ENCODE measurements at places on chromosomes 3 and 15.

- no peak for DNase-seq
These were observed 464.3 kb upstream of the GRM7 start for GRCh38 chr3:6396631-6397030.

GRCh38 chr15:73677146-73677607 is 7.0 kb upstream of the CD276 start:
- peak; percentile 31 for DNase-seq

DNA sequence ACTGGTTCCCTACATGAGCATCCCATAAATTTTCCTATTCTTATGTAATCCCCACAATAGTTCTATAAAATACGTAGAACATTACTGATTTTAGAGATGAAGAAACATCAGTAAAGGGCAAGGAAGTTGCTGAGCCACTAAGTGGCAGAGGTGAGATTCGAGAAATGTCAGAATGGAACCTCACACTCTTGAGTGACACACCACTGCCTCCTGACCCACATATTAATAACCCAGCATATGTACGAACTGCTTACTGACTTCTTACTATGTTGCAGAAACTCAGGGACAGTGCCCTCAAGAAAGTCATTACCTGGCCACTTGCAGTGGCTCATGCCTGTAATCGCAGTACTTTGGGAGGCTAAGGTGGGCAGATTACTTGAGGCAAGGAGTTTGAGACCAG is 1022.4 kb downstream of the FHIT start:
- DNase-seq: no peak

DNA sequence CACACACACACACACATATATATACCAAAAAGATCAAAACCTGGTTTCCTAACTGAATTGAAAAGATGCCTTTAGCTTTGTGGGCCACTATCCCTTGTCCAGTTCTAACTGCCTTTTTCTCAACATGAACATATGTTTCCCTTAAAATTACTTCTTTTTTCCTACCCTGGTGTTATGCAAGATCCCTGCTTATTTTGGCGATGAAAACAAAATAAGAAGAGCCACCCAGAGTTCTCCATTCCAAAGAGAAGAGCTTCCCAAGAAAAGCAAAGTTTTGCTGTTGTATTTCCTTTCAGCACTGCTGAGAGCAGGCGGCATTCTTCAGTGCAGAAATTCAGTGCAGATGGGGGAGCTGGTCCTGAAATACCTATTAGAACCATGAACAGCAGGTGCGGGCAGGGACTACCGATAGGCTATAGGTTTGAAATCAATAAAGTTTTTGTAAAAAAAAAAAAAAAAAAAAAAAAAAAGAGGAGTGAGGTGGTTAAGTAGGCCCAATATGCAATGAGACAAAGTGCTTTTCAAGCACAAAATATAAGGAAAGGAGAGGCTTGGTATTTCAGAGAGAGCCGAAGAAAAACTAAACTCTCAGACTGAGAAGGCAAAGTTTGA is 238.0 kb downstream of the FOXP1 start:
- DNase-seq: no peak

DNA sequence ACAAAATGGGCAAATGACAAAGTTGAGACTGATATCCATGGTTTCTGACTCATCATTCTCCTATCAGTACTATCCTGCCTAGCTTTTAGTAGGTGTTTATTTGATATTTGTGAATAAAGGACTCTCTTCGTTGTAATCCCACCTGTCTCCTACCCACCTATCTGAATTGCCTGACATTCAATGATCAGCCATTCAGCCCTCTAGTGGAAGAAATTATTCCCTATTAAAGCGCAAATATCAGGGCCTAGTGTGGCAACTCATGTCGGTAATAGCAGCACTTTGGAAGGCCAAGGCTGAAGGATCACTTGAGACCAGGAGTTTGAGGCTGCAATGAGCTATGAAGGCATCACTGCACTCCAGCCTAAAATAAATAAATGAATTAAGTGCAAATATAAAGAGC is 195.7 kb upstream of the SETMAR start:
- DNase-seq: no peak

- no peak for DNase-seq
These were observed 66.3 kb upstream of the SLC25A26 start for GRCh38 chr3:66154444-66154861.

DNA sequence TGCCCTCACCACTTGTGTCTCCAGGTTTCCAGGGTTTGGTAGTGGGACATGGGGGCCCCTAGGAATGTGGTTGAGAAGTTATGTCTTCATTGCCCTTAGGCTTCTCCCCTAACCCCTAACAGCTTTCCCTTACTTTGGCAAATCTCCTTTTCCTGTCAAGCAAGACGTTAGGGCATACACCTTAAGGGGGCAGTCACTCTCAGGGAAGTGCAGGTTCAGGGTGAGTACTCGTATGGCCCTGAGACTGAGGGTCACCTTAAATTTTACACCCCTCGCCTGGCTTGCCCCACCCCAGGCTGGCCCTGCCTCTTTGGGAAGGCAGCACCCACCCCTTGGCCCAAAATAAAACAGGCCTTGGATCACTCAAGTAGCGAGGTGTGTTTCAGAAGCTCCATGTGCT is 33.5 kb downstream of the POLR2M start:
- no peak for DNase-seq

GRCh38 chr3:160830796-160831195 is 74.8 kb downstream of the PPM1L start:
- DNase-seq: no peak

- no peak for DNase-seq
These were observed 5.5 kb upstream of the TEX55 start for GRCh38 chr3:119140466-119140865.

- no peak for DNase-seq
These were observed 402.6 kb downstream of the NLGN1 start for GRCh38 chr3:173800154-173800553.

DNA sequence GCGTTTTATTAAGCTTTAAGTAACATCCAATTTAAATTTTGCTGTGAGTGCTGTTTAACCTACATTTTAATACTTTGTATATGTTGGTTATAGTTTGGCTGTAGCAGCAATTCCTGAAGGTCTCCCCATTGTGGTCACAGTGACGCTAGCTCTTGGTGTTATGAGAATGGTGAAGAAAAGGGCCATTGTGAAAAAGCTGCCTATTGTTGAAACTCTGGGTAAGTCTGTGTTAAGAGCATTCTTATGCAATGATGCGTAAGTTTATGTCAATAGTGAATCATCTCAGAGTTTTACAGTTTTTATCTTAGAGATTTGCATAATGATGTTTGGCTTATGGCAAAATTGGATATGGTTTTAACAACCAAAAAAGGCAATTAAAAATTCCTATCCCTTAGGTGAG is 62.7 kb downstream of the ASTE1 start:
- DNase-seq: no peak

DNA sequence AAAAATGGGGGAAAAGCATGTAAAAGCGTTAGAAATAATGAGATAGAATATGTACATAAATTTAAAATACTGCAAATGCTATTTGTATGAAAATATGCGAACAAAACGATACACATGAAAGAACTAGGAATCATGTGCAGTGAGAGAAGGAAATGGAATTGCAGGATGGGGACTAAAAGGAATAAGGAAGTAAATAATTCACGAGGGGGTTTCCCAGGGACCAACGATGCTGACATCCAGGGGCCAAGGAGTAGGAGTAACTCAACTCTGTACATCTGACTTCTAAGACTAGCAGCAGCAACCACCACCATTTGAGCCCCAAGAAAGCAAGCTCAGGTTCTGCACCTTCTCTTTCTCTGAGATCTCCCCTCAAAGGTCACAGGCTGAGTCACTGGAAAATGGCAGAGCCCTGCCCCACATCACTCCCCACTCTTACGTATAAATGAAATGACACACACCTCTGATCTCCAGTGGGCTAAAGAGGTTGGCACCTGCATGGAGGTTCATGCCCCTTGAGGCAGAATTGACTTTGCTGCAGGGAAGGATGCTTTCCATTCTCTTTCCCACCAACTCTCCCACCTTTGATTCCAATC is 100.0 kb upstream of the DLG1 start:
- DNase-seq: peak; percentile 48

DNA sequence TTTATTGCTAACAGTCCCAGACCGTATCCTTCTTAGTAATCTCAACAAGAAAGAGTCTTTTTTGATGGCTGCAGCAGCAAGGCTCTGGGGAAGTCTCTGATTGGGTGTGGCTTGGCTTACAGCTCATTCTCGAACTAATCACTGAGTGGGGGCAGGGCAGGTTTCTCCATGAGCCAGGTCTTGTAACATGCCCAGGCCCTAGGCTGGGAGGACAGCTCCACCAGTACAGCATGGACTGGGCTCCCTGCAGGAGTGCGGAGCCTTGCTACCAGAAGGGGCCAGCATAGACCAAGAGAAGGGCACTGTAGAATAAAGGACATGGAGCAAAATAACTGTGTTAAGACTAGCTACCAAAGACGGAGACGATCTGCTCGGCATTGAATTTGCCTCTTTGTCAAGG is 7.2 kb downstream of the CD276 start:
- no peak for DNase-seq

GRCh38 chr3:47577583-47578118 is 1.0 kb downstream of the CSPG5 start:
- DNase-seq: no peak

All from stimulated activated CD4-positive, alpha-beta T cell treated with anti-CD3 and anti-CD28 coated beads, Interleukin-1b, Interleukin-23, amount 100 ng/mL, for 48 hours (primary cell).